GM18507 (cell line): ENCODE measurements at places on chromosomes 7 and 10.

- DNase-seq: no peak
Observed at GRCh38 chr7:132424821-132425724, 151.2 kb downstream of the PLXNA4 start.

- DNase-seq: no peak
Observed at GRCh38 chr10:45353186-45353585, 20.8 kb upstream of the ALOX5 start.

GRCh38 chr10:12508165-12508564, 158.8 kb downstream of the CAMK1D start:
- no peak for DNase-seq

DNA sequence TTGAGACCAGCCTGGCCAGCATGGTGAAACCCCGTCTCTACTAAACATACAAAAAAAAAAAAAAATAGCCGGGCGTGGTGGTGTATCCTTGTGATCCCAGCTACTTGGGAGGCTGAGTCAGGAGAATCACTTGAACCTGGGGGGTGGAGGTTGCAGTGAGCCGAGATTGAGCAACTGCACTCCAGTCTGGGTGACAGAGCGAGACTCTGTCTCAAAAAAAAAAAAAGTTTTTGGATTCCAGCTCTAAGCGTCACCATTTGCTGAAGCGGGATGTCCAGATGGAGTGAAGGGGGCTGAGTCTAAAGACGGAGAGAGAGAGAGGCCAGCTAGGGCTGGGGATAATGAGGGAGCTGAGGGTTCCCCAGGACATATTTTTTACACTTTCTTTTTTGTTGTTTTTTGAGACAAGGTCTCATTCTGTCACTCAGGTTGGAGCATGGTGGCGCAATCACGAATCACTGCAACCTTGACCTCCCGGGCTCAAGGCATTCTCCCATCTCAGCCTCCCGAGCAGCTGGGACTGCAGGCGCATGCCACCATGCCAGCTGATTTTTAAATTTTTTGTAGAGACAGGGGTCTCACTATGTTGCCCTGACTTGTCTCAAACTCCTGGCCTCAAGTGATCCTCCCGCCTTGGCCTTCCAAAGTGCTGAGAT, 9.4 kb upstream of the HK1 start:
- DNase-seq: no peak

DNA sequence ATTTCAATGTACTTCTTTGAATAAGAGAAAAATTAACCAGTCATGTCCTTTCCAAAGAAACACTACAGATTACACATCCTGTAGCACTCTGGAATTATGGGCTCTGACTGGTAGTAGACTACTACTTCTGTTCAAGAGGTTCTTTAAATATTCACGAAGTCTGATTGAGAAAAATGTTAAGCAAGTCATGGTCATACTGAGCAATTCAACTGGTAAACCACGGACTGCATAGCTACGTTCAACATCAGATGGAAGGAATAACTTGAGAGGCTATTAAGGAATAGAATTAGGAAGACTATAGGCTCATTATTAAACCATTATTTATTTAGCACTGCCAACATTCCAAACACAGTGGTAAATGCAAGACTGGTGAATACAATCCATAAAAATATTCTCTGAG, 160.8 kb downstream of the IMMP2L start:
- no peak for DNase-seq

GRCh38 chr7:94047956-94048355, 43.8 kb upstream of the BET1 start:
- DNase-seq: no peak

DNA sequence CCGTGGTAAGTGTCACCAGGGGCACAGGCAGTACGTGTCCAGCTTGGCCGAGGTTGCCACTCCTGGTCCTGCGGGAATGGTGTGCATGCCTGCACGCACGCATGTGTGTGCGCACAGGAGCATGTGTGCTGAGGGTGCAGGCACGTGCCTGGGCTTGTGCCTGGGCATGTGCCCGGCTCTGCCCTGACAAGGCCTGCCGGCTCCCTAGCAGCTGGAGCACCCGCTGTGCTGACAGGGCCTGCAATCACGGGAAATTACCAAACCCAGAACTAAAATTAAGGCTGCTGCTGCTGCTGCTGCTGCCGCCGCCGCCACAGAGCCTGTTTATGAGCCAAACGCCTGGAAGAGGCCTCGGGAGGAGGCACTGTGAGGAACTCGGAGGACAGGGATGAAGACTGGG, 28.7 kb downstream of the GHRHR start:
- DNase-seq: no peak

DNA sequence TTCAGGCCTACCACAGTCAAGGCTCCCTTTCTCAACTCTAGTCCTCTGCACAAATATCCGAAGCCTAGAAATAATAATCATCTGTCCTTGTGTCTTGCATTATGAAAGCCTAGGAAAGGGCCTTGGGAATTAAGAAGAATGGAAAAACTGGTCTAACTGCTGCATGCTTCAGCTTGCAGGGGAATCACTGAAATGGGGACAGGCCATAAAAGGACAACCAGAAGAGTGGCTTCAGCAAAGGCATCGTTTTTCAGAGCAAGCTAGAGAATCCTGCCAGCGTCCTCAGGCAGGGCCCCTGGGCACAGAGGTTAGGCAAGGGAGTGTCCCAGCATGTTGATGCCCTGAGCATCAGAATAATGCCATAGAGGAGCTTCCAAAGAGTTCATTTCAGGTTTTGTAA, 13.2 kb downstream of the ERVW-1 start:
- DNase-seq: no peak

DNA sequence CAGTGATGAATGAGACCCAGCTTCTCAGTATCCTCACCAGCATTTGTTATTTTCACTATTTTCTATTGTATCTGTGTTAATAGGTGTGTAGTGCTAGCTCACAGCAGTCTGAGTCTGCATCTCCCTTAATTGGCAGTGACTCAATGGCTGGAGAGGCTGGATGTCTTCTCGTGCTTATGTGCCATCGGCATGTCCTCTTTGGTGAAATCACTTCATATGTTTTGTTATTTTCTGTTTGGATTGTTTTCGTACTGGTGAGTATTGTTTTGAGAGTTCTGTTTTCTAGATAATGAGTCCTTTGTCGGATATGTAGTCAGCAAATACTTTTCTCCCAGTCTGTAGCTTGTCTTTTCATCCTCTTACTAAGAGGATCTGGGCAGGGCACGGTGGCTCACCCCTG, 66.1 kb downstream of the AMZ1 start:
- no peak for DNase-seq

GRCh38 chr10:36683421-36683820, 442.0 kb upstream of the ANKRD30A start:
- no peak for DNase-seq
